Occipital lobe (tissue), 3 donors: ENCODE measurements at places on chromosomes 4 and X.

GRCh38 chr4:84279678-84280077, 219.4 kb downstream of the NKX6-1 start:
- DNase-seq: no peak

DNA sequence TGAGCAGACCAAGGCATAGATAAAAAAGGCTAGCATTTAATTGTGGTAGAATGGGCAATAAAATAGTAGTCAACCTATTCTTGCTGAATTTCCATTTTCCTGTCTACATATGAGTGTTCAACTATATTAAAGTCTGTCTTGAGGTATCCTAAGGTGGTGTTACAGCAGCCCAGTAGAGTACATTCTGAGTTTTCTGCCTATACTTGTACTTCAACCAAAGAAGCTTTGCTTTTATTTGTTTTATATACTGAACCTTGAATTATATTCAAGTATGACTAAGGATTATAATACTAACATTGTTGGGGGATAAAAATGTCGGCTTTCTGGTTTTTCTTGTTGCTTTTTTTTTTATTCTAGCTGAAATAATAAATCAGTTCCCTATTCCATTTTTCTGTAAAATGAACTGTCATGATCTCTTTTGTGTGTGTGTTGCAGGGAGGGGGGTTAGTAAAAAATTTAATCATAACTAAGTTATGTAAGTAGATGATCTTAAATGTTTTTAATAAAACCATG, 106.7 kb downstream of the PDLIM5 start:
- no peak for DNase-seq

DNA sequence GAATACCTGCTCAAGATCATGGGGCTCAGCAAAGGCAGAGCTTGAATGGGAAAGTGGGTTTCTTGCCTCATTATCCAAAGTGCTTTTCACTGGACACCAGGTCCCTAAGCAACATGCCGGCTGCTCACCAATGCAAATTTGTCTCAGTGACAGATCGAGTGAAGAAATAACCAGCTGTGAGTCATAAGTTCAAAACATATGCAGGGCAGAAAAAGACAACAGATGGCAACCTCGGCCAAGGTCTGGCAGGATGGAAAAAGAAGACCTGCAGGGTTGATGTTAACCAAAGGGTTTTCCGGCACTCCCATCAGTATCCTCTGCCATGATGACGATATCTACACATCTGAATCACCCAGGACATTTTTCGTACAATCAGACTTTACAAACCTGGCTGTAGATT, 124.1 kb downstream of the AFAP1 start:
- DNase-seq: no peak

DNA sequence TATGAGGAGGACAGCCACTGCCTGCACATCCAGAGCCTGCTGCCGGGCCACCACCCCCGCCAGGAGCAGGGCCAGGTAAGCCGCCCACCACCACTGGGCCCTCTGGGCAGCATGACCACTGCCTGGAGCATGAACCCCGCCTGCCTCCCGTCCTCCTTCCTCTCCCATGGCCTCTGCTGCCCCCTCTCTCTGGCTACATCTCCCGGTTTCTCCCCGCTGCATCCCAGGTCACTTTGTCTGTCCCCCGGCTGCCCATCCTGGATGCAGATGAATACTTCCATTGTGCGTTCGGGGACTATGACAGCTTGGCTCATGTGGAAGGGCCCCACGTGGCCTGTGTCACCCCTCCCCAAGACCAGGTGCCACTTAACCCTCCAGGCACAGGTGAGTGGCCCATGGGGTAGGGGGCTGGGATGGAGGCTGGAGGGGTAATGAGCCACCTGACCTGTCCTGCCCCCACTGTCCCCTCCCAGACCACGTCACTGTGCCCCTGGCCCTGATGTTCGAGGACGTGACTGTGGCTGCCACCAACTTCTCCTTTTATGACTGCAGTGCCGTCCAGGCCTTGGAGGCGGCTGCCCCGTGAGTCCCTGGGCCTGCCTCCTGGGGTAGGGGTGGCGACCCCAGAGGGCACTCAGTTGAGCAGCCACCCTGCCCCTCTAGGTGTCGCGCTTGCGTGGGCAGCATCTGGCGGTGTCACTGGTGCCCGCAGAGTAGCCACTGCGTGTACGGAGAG, 6.0 kb downstream of the PLXNB3 start:
- no peak for DNase-seq

DNA sequence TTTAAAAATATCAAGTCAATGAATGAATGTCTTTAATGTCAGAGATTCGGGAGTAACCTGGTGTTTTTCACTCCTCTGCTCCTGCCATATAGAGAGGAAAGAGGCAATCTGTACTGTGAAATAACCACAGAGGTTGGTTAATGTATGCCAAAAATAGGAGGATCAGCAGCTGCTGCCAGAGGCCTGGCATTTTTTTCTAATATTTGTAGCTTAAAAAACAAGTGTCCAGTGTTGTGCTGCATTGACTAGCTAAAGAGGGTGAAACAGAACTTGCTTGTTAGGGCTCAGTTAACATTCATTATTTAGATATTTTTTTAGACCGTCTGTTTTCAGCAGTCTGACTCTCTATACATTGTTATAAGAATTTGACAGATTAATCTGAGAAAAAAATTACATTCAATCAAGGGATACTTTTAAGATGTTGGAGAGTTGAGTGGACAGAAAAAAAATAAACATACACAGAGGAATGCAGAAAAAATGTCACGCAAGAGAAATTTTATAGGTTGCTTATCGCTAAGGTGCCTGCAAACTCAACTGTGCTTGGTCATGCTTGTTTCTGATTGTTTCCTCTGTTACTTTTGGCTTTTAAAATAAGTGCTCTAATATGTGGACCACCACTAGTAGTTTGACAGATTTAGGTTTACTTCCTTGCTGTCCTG, 392.3 kb upstream of the GALNT7 start:
- no peak for DNase-seq

DNA sequence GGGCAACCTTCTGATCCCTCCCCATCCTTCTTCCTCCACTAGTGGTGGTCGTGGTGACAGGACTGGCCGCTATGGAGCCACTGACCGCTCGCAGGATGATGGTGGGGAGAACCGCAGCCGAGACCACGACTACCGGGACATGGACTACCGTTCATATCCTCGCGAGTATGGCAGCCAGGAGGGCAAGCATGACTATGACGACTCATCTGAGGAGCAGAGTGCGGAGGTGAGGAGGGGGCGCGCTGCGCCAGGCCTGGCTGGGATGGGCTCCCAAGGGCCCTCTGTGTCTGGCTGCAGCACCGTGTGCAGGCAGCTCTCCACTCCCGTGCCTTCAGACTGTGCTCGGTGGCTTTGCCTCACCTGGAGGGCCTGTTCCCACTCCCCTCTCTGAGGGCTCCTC, 24.3 kb downstream of the RBM10 start:
- no peak for DNase-seq
